ENCODE measurements at places on chromosomes 11 and 22.

DNA sequence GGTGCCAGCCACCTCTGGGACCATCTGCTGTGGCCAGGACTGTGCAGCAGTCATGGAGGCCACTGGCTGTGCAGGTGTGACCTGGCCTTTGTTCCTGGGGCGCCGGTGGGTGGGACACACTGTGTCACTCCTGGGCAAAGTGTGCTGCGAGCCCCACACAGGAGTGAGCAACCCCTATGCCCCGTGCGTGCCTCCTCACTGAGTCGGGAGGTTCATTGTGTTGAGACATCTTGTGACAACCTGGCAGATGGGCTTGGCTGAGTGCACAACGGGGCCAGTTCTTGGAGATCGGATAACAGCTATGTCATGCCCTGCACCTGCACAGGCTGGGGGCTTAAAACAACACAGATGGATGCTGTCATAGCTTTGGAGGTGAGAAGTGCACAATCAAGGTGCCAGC is 13.5 kb downstream of the ANO1 start:
- DNase-seq: no peak

DNA sequence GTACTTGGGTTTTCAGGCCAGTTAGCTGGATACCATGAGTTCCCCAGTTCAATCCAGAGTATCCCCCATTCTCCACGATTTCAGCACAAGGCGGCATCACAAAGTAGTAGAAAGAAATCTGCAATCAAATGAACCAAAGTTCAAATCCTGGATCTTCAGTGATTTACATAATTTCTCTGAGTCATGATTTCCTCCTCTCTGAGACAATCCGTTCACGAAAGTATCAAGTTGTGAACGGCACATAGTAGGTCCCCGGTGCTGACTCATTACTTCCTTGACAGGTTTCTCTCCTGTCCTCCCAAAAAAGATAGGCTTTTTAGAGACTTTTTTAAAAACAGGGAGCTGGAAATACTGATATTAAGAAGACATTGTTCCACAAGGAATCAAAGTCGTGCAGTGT is 69.1 kb upstream of the AKIP1 start:
- no peak for DNase-seq

- peak; percentile 90 for DNase-seq
These were observed 9.6 kb upstream of the MS4A10 start for GRCh38 chr11:60775420-60775961.

GRCh38 chr11:36056160-36056751 is 112.4 kb downstream of the LDLRAD3 start:
- DNase-seq: peak; percentile 52

DNA sequence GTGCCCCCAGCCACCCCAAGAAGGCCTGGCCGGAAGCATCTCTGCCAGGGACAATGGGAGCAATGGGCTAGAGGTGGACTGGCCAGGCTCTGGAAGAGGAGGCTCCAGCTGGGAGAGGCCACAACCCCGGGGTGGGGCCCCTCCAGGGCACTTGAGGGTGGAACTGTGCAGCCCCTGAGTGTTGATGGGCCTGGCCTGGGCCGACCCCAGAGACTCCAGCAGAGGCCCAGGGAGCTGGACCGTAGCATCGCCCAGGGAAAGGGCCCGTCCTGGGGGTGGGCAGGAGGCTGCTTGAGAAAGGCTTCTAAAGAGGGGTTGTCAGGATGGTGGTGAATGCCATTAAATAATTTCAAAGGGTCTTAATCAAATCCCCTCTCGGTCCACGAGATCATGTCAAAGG is 30.4 kb downstream of the CDKN1C start:
- DNase-seq: no peak

DNA sequence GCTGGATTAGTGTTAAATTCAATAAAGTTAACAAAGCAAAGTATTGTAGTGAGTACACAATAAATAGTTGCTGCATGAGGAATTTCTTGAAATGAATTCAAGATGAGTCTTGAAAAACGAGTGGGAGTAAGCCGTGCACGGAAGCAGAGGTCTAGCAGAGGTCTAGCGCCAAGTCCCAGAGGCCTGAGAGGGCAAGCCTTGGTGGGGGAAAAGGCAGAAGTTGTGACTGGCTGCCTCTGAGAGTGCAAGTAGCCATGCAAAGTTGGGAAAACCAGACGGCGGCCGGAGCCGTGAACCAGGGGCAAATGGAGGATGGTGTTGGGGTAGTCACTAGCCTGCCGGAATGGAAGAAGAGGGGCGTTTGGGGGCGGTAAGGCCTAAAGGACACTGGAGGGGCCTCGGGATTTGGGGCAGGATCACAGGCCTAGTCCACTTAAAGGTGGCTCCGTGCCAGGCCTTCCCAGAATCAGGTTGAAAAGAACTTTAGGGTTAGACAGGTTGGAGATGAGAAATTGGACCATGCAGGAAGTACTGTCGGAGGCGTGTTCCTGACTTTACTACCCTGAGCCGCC is 379 bp upstream of the SLC3A2 start:
- DNase-seq: peak; percentile 83

DNA sequence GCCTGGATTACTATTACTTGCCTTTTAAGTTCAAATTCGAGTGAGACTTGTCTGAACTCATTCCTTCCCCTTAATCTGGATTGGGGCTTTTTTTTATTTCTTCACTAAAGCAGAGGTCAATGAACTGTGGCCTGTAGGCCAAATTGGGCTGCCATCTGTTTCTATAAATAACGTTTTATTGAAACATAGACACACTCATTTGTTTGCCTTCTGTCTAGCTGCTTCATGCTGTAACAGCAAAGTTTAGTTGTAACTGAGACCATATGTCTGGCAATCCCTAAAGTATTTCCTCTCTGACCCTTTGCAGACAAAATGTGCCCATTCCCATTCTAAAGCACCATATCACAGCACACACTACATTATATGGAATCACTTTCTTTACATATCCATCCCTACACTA is 207.9 kb upstream of the ISX start:
- DNase-seq: no peak

- DNase-seq: peak; percentile 98
These were observed 16.1 kb downstream of the MGAT3 start for GRCh38 chr22:39472570-39473556.

GRCh38 chr11:61718046-61718531 is 34.3 kb upstream of the MYRF start:
- DNase-seq: no peak

DNA sequence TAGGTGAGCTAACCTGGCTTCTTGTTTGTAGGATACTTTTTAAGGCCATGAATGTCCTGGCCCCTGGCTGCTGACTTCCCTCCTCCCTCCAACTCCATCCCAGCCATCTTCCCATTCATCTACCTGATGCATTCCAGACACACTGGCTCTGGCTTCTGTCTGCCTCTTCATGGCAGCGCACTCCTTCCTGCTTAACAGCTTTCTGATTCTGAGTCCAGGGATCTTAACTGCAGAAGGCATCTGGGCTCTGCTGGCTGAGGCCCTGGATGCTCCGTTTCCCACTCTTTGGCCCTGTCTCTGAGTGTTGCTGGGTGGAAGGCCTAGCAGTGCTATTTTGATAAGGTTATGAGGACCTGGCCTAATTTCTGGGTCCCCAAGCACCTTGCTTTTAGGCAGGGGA is 1.8 kb upstream of the THY1 start:
- no peak for DNase-seq

- DNase-seq: no peak
These were observed 32.5 kb upstream of the RASL10A start for GRCh38 chr22:29348041-29348440.

GRCh38 chr22:30609260-30610185 is 2.5 kb downstream of the TCN2 start:
- peak; percentile 93 for DNase-seq

GRCh38 chr11:8386134-8386864 is 122.6 kb upstream of the LMO1 start:
- no peak for DNase-seq

- no peak for DNase-seq
These were observed 102.7 kb upstream of the SEZ6L start for GRCh38 chr22:26066534-26066933.

DNA sequence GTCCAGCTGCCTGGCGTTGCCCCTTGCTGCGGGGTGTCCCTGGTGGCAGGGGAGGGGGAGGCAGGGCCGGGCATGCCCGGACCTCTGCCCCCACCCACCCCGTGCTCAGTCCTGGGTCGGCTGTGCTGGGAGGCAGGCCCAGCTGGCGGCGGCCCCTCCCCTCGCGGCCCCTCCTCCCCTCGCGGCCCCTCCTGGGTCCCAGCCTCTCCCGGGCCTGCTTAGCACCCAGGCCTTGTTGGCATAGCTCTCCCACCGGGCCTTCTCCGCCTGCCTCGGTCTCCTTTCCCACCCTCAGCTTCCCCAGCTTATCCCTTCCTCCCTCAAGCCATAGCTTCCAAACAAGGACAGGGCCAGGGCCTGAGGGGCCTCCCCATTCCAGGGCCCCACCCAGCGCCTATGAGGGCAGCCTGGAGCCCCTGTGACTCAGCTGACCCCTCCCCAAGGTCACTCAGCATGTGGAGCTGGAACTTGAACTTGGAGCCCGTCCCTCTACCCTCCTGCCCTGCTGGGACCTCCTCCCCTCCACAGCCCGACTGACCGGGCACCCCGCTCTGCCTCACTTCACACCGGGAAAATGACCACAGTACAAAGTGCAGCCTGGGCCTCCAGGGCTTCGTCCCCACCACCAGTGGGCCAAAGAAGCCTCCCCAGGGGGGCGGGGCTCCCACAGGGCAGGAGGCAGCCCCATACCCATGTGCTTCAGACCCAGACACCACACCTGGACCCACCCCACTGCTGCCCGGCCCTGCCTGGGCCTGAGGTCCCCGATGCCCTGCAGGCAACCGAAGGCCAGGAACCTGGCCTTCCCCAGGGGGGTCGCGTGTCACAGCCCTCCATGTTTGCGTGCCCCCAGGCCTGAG is 1.2 kb downstream of the EPS8L2 start:
- DNase-seq: no peak

DNA sequence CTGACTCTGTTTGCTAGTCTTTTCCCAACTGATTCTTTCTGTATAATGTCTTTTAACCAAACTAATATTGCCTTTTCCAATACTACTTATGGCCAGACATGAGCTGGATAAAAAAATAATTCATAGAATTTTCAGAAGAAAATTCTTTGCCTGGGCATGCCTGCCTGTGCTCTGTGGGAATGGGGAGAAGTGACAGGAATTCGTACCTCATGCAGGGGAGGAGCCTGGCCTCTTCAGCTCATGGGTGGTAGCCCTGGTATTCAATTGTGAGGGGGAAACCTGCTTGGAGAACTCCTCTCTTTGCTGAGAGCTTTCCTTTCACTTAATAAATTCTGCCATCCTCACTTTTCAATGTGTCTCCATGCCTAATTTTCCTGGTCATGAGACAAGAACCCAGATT is 928.8 kb downstream of the FAM181B start:
- no peak for DNase-seq

- DNase-seq: no peak
These were observed 2.9 kb downstream of the ZP1 start for GRCh38 chr11:60870276-60870675.

DNA sequence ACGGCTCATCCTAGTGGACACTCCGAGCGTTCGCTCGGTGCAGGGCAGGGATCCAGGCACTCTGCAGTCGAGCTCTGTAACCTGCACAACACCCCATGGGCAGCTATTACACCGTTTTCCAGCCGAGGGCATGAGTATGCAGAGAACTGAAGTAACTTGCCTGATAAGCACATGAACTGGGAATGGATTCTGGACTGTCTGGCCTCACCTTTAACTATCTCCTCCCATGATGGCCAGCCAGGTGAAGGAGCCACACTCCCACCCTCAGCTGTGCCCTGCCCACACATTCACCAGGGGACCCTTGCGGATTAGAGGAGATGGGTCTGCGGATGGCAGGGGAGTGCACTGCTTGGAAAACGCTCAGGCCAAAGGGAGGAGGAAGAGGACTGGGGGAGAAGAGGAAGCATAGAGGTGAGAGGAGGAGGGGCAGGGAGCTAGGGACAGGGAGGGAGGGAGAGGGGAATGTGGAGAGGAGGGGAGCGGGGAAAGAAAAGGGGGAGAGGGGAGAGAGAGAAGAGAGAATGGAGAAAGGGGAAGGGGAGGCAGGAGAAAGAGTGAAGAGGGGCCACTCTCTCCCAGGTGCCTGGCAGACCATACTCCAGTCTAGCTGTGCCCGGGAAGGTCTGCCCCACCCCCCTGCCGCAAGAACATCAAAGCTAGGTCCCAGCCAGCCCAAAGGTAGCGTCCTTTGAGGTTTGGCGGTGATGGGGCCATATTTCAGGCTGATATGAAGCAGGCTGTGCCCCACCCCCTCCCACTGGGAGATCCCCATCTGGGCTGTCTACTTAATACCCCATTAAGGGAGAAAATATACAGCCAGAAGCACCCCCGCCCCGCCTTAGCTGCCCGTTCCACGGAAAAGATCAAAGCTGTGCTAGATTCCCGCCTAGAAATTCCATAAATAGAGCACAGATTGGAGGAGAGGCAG is 33.2 kb upstream of the TCF20 start:
- DNase-seq: no peak

GRCh38 chr11:64118876-64119665 is 46.8 kb downstream of the MACROD1 start:
- DNase-seq: no peak

DNA sequence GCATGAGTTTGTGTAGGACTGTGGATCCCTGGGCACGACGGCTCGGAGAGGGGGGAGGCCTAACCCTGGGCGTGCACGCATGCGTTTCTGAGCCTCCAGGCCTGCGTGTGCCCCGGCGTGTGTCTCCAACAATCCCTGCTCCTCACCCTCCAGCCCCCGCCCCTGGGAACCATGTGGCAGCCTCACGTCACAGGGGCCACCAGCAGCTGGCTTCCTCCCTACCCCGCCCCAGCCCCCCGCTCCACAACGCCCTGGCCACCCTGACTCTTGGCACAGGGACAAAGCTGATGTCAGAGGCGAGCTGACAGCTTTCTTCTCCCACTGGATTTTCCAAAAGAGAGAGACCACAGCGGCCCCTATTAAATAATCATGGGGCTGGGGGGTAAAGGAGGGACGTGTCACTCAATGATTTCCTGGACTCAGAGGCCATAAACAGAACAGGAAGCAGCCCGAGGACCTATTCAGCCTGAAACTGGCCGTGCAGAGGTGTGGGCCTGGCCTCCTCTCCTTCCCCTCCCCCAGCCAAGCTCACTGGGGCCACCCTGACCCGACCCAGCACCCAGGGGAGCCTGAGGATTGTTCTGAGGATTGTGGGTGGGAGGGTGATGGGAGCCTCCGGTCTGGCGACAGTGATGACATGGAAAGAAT is 6.8 kb upstream of the LIF start:
- no peak for DNase-seq

GRCh38 chr11:14934641-14935351 is 37.4 kb downstream of the CALCA start:
- no peak for DNase-seq

- DNase-seq: no peak
These were observed 81.6 kb downstream of the YAP1 start for GRCh38 chr11:102191832-102192231.

Measured in OCI-M1 (cell line).